ENCODE measurements at places on chromosomes 7 and 10. TPM values are rescaled to one million over a fixed set of nuclear protein-coding genes. Genes with fewer than 3 reads are reported as not detected.

Gene ADIRF
- total RNA-seq, result 25.4 TPM

Gene CYP17A1
- total RNA-seq, result 7.3 TPM

GRCh38 chr10:130484468-130485180, 348.4 kb downstream of the GLRX3 start:
- DNase-seq, result no peak

DNA sequence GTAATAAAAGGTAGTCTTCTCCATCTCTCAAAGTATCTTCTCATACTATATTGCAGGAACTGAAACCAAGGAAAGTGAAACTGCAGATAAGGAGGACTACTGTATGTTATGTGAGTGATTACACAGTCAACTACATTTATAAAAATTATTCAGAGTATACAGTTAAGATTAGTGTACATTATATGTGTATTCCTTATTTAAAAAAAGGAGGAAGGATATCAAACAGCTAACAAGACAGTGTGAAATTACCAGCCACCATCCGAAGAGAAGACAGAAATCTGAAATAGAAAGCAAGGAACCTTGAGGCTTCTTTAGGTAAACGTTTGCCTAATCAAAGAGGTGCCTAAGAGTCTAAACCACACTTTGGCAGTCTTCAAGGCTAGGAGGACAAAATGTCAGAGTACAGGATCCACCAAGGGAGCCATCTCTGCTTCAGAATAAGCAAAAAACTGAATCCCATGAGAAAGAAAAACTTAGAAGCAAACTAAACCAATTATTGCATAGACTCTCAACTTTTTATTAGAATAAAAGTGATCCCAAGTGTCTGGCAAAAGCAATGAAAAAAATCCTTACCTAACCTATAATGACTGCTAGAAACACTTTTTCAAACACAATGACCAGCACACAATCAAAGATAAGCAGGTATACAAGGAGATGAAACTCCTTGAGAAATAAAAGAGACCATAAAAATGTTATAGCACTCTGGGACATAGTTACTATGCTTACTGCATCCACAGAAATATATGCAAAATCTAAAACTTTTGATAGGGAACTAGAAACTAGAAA, 6.4 kb downstream of the USP6NL start:
- no peak for DNase-seq

GRCh38 chr10:28276384-28276783, 26.5 kb downstream of the MPP7 start:
- DNase-seq, result no peak

Measured in mucosa of gallbladder (tissue), 1 donor.